ENCODE measurements at places on chromosomes 7 and 10.

DNA sequence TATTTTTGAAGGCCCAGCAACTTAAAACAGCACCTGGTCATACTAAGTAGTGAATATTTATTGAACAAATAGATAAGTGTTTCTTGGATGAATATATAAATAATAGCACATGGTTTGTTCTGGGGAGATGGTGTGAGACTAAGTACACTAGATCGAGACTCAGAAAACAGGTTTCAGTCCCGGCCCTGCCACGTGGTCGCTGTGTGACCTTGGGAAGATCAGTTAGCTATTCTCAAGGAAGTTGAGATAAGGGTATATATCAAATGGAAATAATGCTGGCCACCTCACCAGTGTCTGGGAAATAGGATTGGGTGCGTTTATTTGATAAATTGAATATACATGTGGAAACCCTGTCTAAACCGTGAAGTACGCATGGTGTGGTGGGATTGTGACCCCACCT lies 354.6 kb downstream of the SDK1 start:
- DNase-seq: no peak

DNA sequence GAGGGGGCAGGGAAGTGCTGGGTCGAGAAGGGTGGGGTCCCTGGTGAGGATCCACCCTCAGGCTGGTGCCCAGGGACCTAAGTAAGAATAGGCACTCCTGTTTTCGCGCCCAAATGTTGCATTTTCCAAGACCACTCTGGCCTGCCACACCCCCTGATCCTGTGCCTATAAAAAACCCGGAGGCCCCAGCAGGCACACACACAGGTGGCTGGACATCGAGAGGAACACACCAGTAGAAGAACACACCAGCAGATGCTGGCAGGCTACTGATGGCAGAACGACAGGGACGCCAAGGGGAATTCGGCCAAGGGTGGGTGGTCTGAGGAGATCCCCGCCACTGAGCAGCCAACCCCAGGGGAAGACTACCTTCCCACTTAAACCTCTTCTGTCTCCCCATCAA lies 633.9 kb upstream of the POT1 start:
- DNase-seq: no peak

- DNase-seq: peak; percentile 53
Measured at GRCh38 chr10:124145109-124145870, 51.9 kb upstream of the CHST15 start.

DNA sequence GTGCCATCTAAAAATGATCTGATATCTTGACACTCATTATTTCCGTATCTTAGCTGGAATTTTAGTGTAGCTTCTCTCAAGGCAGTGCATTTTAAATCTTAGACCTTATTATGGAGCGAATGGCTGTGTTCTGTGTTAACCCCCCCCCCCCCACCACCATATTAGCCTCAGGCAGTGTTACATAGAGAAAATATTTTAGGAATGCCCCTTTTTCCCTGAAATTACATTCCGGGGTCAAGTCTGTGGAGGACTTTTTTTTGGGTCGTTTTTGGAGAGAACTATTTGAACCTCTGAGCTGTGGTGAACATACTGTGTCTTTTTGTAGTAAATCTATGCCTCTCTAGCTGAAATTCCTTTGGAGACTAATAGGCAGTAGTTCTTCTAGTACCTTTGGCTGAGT lies 3.1 kb downstream of the CCDC126 start:
- DNase-seq: no peak

DNA sequence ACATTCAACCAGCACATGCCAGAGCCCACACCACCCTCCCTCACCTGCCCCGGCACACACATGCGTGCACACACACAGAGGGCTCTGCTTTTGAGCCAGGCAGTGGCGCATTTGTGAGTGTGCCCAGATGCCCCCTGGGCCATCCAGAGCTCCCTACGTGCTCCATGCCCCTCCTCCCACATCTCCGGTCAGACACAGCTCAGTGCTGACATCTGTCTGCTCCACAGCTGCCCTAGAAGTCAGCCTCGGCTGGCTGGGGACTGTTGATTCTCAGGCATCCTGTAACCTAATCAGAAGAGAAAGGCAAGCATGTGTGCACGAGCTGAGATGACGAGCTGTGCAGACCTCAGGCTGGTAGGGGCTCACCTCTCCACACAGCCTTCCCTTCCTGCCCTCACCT lies 135.1 kb downstream of the ZMIZ1 start:
- no peak for DNase-seq

DNA sequence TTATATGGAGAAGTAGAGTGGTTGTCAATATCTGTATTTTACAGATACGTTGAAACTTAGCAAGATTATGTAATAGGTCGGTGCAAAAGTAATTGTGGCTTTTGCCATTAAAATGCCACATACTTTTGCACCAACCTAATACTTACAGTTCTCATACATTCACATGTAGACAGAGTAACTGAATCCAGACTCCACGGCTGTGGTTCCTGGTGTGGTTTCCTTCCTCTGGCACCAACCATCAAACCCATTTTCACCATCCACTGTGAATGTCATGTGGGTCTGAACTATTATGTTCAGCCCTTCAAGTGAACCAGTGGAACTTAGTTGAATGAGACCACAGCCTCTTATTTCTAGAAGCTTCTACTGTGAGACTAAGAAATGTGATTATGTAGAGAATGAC lies 31.5 kb upstream of the SLIT1 start:
- DNase-seq: no peak

DNA sequence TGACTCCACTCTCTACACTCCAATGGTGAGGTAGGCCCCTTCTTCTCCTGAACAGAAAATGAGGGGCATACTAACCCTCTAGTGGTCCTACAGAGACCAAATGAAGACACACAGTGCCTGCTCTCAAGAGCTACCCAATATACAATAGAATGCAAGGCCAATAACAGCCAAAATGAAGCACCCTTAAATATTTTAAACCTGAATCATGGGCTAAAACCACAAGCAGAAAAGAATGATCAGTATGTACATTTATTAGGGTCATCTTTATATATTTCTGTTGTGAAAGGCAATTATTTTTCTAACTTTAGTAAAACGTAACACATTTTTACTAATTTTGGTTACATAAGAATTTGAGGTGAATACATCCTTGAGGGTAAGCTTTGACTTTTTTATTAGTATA lies 49.9 kb upstream of the COL1A2 start:
- DNase-seq: peak; percentile 53

DNA sequence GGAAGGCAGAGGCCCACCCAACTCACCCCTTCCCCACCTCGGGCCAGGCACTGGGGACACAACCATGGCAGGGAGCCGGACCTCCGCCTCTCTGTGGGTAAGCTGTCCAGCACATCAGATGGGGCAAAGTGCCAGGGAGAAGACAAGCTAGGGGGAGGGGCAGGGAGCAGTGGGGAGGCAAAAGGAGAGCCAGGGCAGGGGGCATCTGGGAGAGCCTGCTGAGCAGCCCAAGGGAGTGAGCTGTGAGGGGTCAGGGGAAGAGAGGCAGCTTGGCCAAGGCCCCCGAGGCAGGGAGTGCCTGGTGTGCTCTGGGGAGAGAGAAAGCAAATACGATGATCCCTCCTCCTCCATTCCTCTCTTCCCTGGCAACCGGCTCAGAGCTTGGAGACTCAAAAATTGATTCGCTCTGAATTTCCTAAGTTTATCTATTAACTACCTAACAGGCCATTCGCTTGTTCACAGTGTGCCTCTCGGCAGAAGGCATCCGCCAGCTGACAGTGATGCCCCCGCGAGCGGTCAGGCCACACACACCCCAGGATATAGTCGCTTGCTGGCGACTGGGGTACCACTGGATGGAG lies 4.5 kb downstream of the CAMK2B start:
- DNase-seq: no peak

DNA sequence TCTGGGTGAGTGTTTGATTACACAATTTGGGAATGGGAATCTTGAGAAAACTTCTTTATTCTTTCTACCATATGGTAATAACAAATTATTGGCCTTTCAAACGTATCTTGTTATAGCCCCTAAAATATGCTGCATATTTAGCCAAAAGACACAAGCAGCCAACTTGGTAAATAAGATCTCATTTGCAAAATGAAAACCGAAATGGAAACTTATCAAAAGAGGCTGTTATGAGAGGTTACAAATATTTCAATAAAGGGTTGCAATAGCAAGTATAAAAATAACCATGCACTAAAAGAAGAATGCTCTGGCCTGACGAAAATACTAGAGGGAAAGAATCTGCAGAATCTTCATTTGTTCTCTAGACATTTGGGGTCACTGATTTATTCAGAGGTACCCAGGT lies 259.5 kb upstream of the LRRN3 start:
- no peak for DNase-seq

- DNase-seq: no peak
Measured at GRCh38 chr7:5661942-5662341, 119.5 kb downstream of the RNF216 start.

GRCh38 chr7:13839063-13839462 lies 150.4 kb downstream of the ETV1 start:
- no peak for DNase-seq

DNA sequence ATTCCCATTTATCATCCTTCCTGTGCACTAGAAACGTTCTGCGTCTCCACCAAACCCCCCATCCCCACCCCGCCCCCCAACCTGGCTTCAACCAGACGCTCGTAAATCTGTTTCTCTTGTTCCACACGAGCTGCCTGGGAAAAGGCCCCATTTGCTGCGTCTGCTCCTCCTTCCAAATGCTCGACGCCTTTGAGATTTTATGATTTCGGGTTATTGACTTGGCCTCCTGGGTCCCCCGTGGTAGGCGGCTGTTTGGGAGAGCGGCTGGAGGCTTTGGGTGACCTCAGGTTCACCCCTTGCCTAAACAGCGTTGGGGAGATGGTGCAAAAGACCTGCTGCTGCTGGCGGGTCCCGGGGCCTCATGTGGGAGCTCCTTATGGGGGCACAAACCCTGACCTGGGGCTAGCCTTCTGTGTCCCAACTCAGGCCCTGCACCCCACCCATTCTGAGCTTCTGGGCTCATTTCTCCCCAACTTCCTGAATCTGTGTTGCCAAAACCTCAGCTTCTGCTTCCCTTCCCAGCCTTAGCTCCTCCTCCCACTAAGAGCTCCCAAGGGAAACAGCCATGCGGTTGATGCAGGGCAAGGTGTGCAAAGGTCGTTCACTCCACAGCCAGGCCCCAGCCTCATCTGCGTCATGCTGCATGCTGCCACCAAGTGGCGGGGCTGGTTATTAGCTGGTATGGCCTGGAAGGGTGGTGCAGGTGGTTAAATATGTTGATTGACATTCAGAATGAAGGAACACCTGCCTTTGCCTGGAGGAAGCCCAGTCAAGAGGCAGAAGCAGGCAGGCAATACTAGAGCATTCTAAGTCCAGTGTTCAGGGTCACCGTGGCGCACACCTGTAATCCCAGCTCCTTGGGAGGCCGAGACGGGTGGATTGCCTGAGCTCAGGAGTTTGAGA lies 49.1 kb upstream of the ELN start:
- peak; percentile 40 for DNase-seq

GRCh38 chr10:77156406-77156879 lies 481.2 kb downstream of the KCNMA1 start:
- peak; percentile 67 for DNase-seq

GRCh38 chr7:28088032-28088431 lies 92.6 kb downstream of the JAZF1 start:
- DNase-seq: peak; percentile 50

DNA sequence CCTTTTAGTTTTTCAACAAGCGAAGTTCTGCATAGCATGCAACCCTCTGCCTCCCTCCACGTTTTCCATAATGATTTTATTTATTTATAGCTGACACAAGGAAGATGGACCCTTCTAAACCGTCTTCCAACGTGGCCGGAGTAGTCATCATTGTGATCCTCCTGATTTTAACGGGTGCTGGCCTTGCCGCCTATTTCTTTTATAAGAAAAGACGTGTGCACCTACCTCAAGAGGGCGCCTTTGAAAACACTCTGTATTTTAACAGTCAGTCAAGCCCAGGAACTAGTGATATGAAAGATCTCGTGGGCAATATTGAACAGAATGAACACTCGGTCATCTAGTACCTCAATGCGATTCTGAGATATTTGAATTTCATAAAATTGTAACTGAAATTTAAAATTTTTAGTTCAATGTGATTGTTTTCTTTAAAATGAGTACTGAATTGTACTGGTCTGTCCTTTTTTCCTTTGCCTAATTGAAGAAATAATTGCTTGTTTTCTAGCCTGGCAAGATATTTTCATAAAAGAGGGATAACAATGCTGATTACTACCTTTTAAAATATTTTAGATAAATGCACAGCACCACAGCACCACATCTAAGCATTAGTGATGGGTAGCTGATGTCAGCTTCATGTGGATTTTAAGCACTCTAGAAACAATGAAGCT lies 41.5 kb upstream of the SLC39A12 start:
- peak; percentile 68 for DNase-seq

- DNase-seq: no peak
Measured at GRCh38 chr10:132517951-132518521, 19.6 kb upstream of the INPP5A start.

- DNase-seq: no peak
Measured at GRCh38 chr7:134446923-134447322, 12.0 kb downstream of the AKR1B1 start.

DNA sequence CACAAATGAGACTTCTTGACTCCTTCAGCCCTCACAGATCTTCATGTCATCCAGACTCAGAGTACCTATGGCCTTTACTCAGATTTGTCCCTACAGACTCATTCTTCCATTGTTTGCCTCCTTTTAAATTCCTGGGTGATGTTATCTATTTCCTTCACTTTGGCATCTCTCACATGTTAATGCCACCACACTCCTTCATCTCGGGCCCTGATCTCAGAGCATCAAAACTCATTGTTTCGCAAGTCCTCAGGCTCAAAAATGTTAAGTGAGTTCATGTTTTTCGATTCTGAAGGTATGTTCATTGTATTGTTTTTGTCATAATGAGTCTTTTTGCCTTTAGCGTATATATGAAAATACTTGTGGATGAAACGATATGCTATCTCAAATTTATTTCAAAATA lies 62.3 kb upstream of the AHR start:
- peak; percentile 48 for DNase-seq

- DNase-seq: no peak
Measured at GRCh38 chr7:18295781-18296423, 199.6 kb upstream of the HDAC9 start.

- DNase-seq: no peak
Measured at GRCh38 chr7:111578754-111579153, 16.5 kb upstream of the IMMP2L start.

- DNase-seq: no peak
Measured at GRCh38 chr7:54955296-54955695, 63.5 kb upstream of the EGFR start.

DNA sequence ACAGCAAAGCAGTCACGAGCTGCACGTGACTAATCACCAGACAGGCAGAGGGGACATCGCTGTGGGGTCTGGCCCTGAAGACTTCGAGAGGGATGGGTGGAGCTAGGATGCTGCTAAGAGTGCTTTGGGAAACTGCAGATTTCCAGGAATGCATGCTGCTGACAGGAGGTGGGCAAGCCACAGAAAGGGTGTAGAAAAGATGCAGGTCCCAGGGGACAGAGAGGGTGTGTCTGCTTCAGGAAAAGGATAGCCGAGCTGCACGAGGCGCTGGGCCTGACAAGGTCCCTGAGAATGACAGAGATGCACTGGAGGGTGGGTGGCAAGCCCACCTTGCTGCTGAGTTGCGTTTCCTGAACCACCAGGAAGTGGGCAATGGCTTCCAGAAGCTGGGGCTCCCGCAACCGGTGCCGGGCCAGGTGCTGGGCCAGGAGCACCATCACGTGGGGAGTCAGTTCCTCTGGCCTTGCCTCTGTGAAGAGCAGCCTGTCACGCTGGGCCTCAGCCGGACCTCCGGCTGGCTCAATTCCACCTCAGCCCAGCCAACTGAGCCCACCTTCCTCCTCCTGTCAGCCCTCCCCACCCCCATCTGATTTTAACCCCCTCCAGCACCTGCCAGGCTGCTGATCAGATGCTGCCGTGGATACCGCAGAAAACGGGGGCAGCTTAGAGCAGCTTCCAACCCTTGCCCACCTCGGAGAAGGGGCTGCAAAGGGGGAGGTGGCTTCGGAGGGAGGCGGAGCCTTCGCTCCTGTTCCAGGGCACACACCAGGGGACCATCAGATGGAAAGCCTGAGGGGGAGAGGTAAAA lies 2.2 kb downstream of the FASTK start:
- DNase-seq: no peak
